ENCODE measurements at places on chromosomes 16 and 17.

- DNase-seq, result no peak
Measured at GRCh38 chr17:30217746-30218245, 17.7 kb downstream of the SLC6A4 start.

DNA sequence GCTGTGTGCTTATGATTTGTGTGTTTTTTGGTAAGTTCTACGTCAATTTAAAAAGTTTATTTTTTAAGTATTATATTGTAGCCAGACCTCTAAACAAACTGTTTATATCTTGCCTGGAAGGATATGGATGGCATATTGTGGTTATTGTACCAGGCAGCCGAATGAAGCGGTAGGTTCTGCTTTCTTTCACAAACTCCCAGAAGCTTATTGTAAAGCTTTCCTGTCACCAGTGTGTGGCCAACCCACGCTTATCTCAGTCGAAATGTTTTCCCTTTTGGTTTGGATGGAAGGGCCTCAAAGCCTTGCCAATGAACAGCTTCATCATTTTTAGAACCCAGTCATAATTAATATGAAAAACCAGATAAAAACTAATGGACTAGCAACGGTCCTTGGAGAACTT is 53.1 kb downstream of the CYB5B start:
- DNase-seq, result no peak

GRCh38 chr16:57736419-57737351 is 1.1 kb downstream of the KATNB1 start:
- DNase-seq, result no peak

DNA sequence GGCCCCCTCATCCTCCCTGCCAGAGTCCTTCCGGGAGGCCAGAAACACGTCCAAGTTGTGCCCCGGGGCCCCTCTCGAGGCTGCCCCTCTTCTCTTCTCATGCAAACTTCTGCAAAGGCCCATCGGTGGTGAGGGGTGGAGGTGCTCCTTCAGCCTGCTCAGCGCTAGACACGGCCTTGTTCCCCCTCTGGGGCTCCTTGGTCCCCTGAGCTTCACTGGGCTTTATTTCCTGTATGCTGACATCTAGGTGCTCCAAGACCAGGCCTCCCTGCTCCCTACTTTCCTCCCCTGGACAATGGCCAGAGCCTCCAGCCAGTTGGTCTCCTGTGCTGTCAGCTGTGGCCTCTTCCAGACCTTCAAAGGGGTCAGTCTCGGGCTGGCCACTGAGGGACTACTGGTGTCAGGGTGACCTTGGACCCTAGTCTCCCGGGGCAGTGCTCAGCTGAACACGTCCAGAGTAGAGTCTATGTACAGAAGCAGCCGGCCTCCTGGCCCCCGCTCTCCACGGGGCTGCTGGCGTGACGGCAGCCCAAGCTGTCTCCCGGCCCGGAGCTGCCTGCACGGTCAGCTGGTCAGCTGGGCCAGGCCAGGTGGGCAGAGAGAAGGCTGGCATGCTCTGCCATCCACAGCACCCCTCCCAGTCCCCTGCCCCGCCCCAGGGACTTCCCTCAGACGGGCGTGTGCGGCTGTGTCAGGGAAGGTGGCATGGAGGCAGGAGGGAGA is 1.7 kb upstream of the PRR35 start:
- DNase-seq, result no peak

DNA sequence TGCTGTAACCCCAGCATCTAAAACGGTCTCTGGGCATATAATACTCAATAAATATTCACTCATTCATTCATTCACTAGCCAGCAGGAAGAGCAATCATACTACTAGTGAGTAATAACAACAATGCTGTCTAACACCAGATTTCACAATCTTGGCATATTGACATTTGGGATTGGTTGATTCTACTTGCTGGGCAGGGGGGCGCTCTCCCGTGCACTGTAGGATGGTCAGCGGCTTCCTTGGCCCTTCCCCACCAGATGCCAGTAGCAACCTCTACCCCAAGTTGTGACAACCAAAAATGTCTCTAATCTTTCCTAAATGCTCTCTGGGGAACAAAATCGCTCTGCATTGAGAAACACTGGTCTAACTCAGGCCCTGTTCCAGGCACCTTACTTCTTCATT is 20.7 kb downstream of the WFDC1 start:
- DNase-seq, result no peak

DNA sequence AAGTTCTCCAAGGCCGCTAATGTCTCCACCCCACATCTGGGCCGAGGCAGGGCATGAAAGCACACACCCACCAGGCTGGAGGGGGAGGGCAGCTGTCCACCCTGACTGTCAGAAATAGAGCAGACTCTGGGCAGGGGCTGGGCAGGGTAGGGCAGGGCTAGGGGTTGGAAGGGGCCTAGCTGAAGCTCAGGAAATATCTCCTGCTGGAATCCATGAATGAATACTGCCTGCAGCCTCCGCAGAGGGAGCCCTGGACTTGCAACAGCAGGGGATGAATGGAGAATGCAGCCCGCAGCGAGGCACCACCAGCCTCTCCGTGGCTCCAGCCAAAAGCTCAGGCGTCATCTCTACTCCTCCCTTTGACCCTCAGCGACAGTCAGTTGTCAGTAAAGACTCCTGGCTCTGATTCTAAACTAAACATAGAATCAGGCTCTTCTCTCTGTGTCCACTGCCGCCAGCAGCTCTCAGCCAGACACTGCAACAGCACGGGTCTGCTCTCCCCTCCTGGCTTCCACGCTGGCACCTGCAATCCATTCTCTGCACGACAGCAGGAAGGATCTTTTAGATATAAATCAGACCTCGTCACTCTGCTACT is 23.9 kb upstream of the NGFR start:
- DNase-seq, result no peak

- no peak for DNase-seq
Measured at GRCh38 chr17:76934561-76935320, 66.5 kb downstream of the MGAT5B start.

- no peak for DNase-seq
Measured at GRCh38 chr16:49703483-49703882, 152.4 kb downstream of the ZNF423 start.

DNA sequence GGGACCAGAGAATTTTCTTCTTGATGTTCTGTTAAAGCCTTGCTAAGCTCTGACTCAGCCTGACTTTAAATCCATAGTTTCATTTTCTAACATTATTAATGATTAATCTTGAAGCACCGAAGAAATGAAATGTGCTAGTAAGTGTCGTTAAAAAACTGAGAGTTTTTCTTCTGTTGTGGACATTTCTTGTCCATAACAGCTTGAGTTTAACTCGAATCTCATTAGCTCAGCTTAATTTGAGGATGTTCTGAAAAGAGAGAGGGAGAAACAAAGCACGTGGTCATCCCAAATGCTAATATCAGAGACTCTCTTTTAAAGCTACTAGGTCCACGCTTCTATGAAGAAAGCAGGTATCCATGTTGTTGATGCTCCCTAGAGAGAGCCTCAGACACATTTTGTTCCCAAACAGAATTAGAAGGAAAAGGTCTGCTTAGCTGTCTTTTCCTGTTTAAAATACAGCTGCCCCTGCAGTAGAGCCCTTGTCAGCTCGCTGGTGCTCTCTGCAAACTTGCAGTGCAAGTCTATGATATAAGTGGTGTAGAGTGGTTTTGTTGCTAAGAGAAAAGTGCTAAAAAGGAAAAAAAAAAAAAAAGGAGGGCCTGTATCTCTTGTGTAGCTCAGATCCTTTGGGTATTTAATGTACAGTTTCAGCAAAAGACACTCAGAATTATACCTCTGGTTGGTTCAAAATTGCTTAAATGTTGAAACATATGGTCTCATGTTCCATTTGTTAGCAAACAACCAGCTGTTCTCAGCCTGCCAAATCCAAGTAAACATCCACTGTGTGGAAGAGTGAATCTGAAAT is 191.1 kb upstream of the TBX2 start:
- DNase-seq, result no peak

- no peak for DNase-seq
Measured at GRCh38 chr16:72645538-72645937, 402.4 kb downstream of the ZFHX3 start.

GRCh38 chr16:81910366-81910885 is 100.8 kb downstream of the SDR42E1 start:
- DNase-seq, result no peak
